ENCODE measurements at places on chromosomes 2 and 18. TPM values are rescaled to one million over a fixed set of nuclear protein-coding genes. Genes with fewer than 3 reads are reported as not detected.

Gene FAM117B
- total RNA-seq = 0.90 TPM

Gene RUFY4
- not detected for total RNA-seq

DNA sequence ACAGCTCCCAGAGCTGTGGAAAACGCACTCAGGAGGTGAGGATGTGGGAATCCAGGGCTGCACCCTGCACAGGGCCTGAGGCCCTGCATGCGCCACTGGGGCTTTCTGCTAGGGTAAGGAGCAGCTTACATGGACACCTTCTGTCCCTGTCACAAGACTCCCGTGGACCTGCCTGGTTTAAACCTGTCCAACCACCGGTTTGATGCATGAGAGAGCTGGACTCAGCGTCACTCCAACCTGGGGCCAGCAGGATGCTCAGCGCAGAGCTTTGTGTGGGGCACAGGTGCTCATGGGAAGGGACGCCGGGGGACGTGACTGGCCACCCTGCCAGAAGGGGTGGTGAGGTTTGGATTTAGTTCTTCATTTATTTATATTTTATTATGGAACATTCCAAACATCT lies 24.2 kb downstream of the SNORC start:
- no peak for DNase-seq

DNA sequence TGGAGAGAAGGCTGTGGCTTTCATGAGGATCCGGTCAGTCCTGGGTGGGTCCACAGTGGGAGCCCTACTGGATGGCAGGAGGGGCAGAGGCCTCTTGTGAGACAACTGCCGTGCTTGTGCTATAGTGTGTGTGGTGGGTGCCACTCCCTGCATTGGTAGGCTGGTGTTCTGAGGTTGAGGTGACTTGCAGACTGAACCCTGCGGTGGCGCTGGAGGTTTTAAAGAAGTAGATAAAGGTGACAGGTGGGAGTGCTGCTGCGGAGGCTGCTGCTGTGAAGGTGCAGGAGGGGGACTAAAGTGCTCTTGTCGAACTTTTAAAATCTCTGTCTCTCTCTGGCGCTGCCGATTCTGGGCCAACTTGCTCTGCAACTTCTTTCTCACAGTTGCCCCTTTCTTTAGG lies 29.7 kb downstream of the INO80D start:
- DNase-seq = no peak

DNA sequence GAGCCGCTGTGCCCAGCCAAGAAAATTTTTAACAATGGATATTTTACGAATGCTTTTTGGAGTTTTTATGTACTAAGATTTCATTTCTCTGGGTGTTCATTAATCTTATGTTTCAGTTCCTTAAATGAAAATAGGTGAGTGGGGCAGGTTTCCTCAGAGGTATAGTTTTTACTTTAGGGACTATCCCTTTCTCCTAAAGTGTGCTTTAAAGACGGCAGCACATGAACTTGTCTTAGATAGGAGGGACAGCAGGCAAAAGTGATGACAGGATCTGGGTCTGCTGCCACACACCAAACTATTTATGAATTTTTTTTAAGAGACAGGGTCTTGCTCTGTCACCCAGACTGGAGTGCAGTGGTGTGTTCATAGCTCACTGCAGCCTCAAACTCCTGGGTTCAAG lies 8.0 kb upstream of the REL start:
- no peak for DNase-seq

DNA sequence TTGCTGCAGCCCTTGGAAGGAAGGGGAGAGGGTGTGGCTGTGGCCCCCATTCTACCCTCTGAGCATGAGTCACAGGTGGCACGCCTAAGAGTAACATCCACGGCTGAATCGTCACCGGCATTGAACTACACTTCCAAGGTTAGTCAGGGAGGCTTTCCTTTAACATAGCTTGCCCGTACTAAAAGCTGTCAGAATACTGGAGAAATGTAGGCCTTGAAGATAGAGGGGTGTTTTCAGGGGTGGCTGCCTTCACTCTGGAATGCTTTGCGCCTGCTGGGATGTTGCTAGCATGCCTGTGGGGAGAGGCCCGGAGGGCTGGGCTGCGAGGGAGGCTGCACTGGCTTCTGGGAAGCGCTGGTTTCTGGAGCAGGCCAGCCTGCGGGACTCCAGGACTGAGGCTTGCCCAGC lies 333.7 kb downstream of the AGAP1 start:
- DNase-seq = peak; percentile 85

DNA sequence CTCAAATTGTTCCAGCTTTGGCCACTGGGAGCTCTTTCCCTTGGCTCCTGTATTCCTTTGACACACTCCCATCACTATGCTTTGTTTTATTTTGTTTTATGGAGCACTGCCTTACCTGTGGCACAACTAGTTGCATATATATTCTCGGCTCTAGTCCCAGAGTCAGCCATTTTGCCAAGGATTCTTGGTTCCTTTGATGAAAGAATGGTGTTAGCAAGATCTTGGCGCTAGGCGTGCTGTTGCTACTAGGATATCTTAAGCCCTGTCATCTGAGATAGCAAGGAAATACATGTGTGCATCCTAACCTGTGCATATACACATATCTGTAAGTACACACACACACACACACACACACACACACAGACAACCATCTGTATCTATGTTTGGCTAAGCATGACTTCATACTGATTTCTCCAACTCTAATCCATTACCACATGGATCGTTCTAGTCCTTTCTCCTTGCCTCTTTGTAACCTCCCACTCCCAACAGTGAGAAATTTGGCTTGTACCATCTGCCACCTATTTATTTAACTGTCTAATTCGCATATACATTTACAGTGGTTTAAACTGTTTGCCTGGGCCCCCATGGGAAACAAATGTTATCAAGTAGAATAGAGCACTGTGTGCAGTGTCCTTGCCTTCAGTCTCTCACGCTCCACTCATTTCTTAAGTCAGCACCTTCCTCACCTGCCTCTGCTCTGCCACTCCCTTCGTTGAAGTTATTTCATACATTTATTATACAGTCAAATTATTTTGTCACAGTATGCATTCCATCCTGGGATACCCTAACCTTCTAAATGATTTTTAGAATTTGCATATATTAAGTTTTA lies 137.5 kb upstream of the MAP3K20 start:
- DNase-seq = no peak

- no peak for DNase-seq
These were observed 1.2 kb upstream of the RAB12 start for GRCh38 chr18:8607776-8608742.

- peak; percentile 51 for DNase-seq
These were observed 96.8 kb downstream of the VAPA start for GRCh38 chr18:10010611-10011015.

GRCh38 chr2:224078656-224079055 lies 39.6 kb upstream of the SERPINE2 start:
- no peak for DNase-seq

DNA sequence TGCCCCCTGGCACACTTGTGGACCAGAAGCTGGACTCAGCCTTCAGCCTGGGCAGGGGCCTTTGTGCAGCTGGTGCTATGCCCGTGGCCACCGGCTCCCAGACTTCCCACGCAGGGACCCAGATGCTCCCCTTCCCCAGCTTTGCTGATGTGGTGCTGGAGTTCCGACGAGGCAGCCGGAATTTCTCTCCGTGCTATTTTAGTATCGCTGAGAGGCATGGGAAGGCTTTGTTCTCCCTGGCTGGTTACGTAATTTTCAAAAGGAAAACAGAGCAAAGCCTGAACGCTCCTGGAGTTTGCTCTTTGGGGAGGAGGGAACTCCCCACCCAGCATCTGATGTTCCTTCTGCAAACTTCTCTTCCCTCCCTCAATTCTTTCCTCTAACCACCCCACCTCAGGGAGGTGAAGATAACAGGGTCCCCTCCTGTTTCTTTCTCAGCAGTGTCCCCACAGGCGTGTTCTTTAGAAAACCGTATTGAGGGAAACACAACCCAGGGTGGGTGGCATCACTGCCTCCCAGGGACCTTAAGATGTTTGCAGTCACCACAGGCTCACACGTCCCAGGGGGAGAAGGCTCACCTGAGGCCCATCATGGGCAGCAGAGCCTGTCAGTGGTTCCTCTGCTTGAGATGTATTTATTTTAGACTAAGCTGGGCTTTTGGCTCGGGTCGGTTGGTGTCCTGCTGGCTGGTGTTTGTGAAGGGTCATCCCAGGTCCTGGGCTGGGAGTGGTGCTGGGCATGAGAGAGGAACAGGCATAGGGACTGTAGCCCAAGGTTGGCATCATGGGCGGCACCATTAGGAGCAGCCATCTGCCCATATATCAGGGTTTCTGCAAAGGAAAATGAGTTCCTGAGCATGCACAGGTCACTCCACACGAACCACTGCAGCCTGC lies 95.0 kb downstream of the MAPK4 start:
- DNase-seq = no peak

GRCh38 chr18:65859075-65859474 lies 108.3 kb downstream of the CDH7 start:
- no peak for DNase-seq

DNA sequence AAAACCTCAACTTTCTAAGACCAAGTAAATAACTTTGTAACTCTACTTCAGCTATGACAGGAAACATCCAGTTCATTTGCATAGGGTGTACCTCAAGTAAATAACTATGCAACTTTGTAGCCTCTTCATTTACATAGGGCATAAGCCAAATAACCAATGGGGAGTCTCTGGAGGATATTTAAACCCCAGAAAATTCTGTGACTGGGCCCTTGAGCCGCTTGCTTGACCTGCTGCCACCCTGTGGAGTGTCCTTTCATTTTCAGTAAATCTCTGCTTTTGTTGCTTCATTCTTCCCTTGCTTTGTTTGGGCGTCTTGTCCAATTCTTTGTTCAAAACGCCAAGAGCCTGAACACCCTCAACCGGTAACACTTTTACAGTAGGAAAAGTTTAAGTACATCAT lies 1112.7 kb upstream of the NRXN1 start:
- no peak for DNase-seq

DNA sequence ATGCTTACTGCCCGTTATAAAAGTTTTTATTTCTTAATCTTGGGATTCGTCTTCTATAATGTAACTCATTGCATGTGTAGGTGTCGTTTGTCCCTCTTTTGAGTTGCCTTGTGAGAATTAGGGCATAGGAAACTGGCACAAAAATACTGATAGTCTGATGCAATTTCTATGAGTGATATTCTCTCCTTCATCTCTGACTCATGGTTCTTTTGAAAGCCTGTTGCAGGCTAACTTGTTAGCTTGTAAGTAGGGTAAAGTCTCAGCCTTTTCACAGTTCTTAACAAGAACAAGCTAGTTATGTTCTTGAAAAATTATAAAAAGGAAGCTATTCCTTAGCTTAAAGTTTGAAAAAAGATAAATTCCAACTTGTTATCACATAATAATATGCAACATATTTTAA lies 1085.4 kb upstream of the NRXN1 start:
- peak; percentile 50 for DNase-seq

DNA sequence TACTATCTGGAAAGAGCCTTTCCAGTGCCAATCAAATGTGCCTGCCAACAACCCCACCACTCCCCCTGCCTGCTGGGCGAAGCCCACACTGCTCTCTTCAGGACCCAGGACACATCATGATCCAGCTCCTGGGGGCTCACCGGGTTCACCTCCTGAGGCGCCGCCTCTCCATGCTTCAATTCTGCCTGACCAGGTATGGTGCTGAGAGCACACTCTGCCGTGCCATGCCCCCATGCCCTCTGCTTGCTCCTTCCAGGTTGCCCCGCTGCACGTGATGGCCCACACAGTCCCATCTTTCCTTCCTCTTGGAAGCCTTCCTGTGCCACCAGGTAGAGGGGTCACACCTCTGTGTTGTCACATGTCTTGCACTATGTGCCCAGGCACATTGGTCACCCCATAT lies 47.5 kb downstream of the ASB18 start:
- no peak for DNase-seq

DNA sequence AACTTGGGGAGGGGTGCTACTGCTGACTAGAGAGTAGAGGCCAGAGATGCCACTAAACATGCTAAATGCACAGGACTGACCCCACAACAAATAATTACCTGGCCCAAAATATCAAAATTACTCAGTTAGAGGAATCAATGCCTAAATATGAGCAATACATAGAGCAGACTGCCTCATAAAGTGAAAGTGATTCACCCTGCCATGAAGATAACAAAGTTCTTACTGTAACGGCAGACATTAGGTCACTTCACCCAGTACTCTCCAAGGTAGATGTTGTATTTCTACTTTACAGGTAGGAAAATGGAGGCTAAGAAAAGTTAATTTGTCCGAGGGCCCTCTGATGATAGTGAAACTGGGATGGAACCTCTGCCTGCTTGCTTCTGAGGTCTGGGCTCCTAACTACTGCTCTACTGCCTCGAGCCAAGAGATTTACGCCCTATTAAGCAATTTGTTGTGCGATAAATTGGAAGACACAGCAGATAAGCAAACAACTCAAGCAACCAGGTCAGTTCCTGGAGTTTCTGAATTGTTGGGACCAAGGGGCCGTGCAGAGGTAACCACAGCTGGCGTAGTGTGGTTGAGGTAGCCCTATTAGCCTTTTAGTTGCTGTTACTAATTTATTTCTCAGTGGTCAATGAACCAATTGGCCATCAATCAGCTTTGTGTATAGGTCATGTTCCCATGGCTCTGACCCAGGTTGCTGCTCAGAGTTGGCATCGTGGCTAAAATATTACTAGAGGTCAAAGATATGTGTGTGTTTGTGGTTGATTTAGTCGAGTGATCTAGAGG lies 4.8 kb downstream of the DHRS9 start:
- no peak for DNase-seq

DNA sequence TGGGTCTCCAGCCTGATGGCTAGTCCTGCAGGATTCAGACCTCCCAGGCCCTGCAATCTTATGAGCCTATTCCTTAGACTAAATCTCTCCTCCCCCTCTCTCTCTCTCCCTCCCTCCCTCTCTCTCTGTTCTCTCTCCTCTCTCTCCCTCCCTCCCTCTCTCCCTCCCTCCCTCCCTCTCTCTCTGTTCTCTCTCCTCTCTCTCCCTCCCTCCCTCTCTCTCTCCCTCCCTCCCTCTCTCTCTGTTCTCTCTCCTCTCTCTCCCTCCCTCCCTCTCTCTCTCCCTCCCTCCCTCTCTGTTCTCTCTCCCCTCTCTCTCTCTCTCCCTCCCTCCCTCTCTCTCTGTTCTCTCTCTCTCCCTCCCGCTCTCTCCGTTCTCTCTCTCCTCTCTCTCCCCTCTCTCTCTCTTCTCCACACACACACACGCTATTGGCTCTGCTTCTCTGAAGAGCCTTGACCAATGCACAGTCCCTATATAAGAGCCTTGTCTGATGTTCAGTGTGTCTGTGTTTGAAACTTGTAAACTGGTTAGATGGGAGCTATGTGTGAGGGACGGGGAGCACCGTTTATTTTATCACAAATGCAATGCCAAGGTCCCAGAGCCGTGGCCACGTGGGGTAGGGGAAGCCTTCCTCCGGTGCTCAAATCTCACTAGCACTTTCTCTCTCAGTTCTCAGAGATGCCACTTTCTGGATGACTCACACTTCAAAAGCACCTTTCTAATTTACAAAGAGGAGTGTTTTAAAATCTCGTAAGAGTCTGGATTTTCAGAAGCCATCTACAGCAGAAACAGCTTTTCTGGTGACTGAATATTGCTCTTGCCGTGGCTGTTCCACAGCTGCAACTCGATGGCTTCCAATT lies 9.4 kb upstream of the PRLH start:
- no peak for DNase-seq

- DNase-seq = peak; percentile 2
These were observed 4.7 kb downstream of the CDH19 start for GRCh38 chr18:66599190-66599589.

- no peak for DNase-seq
These were observed 4.4 kb downstream of the NFATC1 start for GRCh38 chr18:79400091-79400590.

- DNase-seq = no peak
These were observed 8.2 kb downstream of the CAPN10 start for GRCh38 chr2:240594511-240595380.
